ENCODE measurements at places on chromosomes 1 and 21.

- no peak for DNase-seq
Measured at GRCh38 chr1:11788549-11789053, 17.2 kb downstream of the MTHFR start.

GRCh38 chr21:31730712-31731055 is 1.2 kb downstream of the SCAF4 start:
- no peak for DNase-seq

DNA sequence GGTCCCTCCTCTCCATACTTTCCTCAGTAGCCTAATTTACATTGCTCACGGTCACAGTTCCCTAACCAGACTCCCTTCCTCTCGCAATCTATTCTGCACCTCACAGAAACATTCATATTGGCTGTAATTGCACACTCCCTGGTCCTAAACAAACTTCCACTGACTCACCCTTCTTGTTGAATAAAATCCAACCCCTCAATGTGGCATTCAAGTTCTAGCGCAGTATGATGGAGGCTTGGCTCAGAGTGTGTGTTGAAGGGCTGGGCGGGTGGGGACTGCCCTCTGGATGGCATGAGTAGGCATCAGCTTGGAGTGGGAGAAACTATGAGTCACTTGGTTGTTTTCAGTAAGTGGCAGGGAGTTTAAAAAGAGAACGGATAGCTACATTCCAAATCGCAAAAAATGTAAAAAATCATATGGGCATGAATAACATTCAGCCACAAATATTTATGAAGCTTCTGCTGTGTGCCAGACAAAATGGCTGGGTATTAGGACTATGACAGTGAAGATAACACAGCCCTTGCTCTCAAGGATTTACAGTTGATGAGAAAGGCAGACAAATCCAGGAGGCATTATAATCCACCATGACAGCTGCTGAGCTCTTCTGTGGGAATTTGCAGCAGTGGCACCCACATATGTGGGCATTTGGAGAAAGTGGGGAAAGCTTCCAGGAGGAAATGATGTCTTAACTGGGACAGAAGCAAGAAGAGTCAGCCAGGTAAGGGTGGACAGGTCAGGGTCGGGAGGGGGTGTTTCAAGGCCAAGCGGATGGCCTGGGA is 42.2 kb upstream of the LYST start:
- no peak for DNase-seq

GRCh38 chr1:23029337-23029736 is 10.1 kb downstream of the KDM1A start:
- no peak for DNase-seq

- no peak for DNase-seq
Measured at GRCh38 chr1:227887697-227888403, 59.9 kb downstream of the WNT9A start.

DNA sequence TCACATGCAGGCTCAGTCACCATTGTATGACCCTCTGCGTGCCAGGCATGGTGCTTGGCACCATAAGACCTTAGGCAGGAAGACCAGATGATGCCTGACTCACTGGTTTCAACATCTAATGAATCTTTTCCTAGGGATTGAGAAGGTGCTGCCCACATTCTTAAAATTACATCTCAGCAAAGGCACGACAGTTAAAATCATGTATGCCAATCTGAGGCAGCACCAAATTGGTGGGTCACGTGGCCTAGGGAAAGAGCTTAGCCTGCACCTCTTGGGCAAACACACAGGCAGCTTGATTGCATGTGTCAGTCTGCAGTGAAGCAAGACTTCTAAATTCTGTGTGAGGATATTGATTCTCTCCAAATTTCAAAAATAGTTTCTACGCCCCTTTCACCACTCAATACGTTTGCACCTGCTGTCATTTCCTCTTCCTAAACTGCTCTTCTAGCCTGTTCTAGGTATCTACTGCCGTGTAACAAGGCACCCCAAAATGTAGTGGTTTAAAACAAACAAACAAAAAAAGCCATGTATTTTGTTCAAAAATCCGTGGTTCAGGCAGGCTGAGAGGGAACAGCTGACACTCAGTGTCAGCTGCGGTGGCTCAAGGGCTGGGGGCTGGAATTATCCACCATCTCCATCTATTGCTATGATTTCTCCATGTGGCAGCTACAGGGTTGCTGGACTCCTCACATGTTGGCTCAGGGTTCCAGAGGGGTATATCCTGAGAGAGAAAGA is 160.2 kb upstream of the FGGY start:
- DNase-seq: no peak

DNA sequence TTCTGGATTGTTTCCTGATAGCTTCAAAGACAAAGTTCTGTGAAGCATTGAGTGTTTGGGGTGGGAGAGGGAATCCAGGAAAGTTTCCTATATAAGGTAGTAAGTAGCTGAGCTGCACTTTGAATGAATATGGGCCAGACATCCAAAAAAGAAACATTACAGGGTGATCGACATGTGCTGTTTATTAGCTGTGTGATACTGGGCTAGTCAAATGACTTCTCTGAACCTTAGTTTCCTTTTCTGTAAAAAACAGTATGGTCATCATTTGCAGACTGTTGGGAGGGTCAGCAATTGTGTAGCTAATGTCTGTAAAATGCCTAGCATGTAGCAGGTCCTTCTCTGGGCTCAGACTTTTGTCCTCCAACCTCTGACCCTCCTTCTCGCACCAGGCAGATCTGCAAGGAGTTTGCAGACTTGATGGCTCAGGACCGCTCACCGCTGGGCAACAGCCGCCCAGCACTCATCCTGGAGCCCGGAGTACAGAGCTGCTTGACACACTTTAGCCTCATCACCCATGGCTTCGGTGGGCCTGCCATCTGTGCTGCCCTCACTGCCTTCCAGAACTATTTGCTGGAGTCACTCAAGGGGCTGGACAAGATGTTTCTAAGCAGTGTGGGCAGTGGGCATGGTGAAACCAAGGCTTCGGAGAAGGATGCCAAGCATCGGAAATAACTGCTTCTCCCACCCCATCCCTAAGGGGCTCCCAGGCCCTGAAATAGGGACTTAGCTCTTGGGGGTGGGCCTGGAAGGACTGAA is 21.1 kb downstream of the TFAP2E start:
- no peak for DNase-seq

- DNase-seq: no peak
Measured at GRCh38 chr1:33727310-33727709, 136.6 kb upstream of the HMGB4 start.

GRCh38 chr21:15539376-15539775 is 190.4 kb upstream of the USP25 start:
- no peak for DNase-seq

GRCh38 chr1:236980673-236981072 is 23.6 kb downstream of the MT1HL1 start:
- no peak for DNase-seq

GRCh38 chr21:31804008-31804394 is 68.8 kb upstream of the HUNK start:
- DNase-seq: no peak

GRCh38 chr1:159473335-159473734 is 33.8 kb downstream of the OR10J1 start:
- no peak for DNase-seq

GRCh38 chr1:36658838-36659237 is 176.1 kb upstream of the CSF3R start:
- no peak for DNase-seq

DNA sequence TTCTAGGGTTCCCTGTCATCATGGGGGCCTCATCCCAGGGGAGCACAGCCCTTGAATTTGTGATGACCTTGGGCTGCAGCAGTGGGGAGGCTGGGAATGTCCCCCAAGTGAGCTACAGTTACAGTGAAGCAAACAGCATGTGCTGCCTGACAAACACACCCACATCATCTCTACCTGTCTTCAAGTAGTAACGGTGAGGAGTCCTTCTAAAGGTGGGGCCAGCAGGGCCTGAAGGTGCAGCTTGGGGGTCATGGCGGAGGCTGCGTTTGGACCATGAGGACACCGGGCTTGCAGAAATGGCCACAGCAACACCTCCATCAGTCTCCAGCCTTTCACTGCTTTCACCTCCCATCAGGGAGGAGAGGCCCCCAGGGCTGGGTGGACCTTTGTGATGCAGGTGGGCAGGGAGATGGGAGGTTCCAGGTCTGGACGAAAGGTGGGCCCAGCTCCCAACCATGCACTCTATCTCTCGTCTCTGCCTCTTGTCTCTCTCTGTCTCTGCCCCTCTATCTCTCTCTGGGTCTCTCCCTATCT is 55.7 kb downstream of the WNT9A start:
- DNase-seq: no peak

- DNase-seq: no peak
Measured at GRCh38 chr1:226092965-226093364, 30.4 kb downstream of the H3-3A start.

DNA sequence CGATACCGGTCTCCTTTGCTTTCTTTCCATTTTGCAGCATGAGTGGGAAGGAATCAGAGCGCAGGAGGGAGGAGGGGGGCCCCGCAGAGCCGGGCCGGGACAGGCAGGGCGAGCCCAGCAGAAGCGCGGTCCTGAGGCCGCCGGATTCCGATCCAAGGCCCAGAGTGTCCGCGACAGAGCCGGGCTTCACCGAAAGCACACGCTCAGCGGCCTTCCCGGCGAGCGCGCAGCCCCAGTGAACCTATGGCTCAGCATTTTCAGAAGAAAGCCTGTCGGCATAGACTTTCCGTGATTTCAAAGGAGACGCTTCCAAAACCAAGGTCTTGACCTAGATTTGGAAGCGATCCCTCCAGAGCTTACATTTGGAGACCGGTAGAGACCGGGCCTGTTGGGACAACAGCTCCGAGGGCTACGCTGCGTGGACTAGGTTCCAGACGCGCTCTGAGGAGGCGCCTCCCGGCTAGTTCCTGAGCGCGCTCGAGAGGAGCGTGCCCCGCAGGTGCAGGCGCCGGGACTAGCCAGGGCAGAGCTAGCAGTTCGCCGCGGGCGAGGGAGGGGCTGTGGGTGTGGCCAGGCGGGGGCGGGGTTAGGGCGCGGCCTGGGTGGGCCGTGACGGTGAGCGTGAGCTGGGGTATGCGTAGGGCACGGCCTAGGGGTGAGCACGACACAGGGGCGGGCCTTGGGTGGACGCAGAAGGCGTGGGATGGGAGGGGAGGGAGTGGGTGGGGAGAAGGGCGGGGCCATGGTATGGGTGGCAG is 27.8 kb upstream of the PRSS38 start:
- DNase-seq: peak; percentile 83

DNA sequence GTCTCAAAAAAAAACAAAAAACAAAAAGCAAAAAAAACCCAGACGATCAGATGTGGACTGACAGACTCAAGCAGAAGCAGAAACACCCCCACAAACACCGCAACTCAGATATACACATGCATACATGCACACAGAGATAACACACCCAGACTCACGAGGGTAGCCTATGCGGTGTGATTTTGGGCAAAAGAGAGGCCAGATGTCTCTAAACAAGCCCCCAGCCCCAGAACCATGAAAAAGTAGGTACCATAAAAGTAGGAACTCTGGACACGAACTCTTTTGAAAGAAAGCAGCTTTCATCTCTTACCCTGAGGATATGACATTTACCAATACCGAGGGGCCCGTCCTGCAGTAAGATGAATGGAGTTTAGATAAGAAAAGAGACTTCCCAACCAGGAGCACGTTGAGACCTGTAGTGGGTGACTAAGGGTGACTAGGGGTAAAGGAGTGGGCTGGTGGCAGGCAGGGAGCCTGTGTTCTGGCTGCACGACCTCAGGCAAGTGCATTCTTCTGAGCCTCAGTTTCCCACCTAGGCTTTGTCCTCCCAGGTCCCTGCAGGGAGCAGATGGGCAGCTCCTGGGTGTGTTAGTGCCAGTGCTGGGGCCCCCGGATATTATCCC is 1.5 kb upstream of the TINAGL1 start:
- DNase-seq: no peak

DNA sequence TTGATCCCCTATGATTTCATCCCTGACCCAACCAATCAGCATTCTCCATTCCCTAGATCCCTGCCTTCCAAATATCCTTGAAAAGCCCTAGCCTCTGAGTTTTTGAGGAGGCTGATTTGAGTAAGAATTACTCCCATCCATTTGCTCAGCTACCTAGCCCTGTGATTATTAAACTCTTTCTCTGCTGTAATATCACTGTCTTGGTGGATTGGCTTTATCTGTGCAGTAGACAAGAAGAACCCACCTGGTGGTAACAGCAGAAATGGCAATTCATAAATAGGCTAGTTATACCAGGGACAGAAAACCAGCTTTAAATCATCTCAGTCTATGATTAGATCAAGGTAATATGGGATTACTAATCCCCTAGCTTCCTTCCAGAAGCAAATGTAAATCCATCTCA is 13.0 kb downstream of the IL20 start:
- DNase-seq: no peak

DNA sequence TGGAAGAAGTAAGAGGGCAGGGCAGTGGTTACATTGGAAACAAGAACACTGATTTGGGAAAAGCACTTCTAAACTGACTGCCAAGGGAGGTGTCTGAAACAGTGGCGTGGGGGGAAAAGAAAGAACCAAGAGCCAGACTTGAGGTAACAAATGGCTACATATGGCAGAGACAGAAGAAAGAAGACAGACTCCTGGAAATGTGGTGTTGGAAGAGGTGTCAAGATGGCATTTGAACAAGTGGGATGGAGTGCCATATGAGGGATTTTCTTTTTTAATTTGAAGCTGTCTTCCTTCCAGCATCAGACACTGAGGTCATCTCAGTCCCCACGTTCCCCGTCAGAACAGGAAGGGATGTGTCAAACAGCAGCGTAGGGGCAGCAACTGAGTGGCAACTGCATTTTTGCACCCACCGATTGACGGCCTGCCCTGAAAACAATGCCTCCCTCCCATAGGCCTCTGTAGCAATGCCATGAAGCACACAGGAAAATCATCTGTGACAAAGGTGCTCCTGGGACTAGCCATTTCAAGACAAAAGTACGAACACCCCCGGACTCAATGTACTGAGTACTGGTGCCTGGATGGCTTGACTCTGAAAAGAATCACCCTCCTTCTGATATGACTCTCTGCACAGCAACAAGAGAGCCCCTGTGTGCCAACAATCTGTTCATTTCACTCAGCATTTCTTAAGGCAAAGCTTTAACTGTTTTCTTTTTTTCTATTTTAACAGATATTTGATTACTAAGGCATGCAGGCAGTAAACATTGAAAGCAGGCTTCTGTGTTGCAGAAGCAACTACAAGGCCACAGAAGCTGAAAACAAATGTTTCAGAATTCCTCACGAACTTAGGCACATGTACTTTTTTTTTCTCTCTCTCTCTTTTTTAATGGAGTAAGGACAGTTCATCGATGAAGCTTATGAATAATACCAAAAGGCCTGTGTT is 37.0 kb downstream of the LPAR3 start:
- no peak for DNase-seq

GRCh38 chr1:222331765-222332164 is 216.1 kb downstream of the HHIPL2 start:
- no peak for DNase-seq

DNA sequence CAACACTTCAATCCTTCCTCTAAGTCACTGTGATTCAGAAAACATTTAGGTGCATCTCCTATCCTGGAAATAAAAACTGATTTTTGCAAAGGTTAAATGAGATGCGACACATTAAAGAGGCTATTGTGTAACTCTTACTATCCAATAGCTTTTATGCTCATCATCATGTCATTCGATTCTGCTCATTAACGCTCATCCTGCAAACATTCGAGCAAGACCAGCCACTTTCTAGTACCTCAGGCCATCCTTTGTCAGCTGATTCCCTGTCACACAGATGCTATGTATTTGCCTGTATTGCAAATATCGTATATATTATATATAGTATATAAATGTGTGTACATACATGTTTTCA is 131.6 kb downstream of the TLR5 start:
- no peak for DNase-seq

- no peak for DNase-seq
Measured at GRCh38 chr1:116722016-116722838, 32.0 kb upstream of the CD2 start.

GRCh38 chr1:108142773-108143394 is 57.3 kb downstream of the SLC25A24 start:
- no peak for DNase-seq

GRCh38 chr1:219650880-219651279 is 38.0 kb upstream of the ZC3H11B start:
- DNase-seq: no peak

GRCh38 chr1:201473296-201473695 is 4.3 kb upstream of the PHLDA3 start:
- no peak for DNase-seq

All from fibroblast of skin of left quadriceps (primary cell).